ENCODE measurements at places on chromosomes 4 and X. TPM values are rescaled to one million over a fixed set of nuclear protein-coding genes. Genes with fewer than 3 reads are reported as not detected.

DNA sequence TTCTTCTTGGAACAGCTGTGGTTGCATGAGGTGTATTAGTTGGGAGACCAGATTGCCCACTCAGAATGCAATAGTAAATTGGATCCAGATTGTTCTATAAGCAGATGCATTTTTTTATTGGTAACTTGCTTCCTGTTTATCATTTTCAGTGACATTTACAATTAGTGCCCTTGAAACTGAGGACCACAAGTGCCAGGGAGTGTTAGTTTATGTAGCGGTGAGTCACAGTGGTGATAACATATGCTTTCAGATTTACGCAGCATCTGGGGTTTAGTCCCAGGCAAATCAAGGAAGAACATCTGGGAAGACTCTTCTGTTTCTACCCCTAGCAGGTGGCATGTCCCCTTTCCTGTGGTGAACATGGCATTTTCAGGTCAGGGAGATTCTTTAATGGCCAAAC is 24.1 kb downstream of the FRMPD4 start:
- DNase-seq, result no peak

GRCh38 chr4:186924723-186925122 is 201.1 kb upstream of the FAT1 start:
- DNase-seq, result no peak

GRCh38 chr4:187632260-187632995 is 363.1 kb upstream of the ZFP42 start:
- DNase-seq, result no peak

IQCM gene
- not detected for total RNA-seq

DNA sequence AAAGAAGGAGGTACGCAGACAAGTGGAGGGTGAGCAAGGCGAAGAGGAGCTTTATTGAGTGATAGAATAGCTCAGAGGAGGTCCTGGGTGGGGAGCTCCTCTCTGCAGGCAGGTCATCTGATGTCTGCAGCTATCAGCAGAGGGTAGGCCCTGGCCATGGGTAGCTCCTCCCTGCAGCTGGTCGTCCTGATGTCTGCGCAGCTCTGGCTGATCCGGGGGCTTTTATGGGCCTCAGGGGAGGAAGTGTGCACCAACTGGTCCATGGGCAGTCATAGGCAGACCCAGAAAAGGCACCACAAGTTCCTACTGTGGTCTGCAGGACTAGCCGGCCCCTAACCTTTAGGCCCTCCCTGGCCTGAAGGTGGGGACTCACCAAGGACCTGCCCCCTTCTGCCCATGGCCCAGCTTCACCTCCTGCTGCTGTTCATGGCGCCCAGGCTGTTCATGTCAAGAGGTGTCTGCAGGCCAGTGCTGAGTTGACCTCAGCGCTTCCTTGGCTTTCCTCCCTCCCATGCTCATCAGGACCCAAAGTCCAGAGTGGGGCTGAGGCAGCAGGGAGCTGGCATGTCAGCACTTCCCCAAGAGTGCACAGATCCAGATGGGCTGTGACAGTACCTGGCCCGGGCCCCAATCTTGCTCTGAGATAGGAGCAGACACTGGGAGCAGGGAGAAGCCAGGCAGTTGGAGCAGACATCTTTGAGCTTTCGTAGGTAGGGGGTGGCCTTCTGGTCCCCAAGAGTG is 46.1 kb downstream of the ARAP2 start:
- no peak for DNase-seq

- DNase-seq, result no peak
These were observed 69.1 kb upstream of the HPGD start for GRCh38 chr4:174591243-174592021.

DNA sequence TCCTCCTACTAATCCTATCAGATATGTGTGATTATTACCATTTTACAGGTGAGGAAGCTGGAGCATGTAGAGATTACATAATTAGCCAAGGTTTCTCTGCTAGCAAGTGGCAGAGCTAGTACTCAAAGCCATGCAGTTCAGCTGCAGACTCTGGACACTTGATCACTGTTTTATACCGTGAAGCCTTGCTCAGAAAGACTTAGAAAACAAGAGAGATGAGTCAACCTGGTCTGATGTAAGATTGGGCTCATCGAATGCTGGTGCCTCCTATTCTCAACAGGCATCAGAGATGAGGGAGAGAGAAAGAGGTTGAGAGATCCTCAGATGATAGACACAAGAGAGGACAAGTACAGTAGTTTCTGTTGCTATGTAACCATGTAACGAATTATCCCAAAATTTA is 19.0 kb upstream of the PDE5A start:
- no peak for DNase-seq

XPNPEP2 gene
- total RNA-seq, result 9.6 TPM

GRCh38 chr4:43276321-43276720 is 383.8 kb downstream of the GRXCR1 start:
- no peak for DNase-seq

DNA sequence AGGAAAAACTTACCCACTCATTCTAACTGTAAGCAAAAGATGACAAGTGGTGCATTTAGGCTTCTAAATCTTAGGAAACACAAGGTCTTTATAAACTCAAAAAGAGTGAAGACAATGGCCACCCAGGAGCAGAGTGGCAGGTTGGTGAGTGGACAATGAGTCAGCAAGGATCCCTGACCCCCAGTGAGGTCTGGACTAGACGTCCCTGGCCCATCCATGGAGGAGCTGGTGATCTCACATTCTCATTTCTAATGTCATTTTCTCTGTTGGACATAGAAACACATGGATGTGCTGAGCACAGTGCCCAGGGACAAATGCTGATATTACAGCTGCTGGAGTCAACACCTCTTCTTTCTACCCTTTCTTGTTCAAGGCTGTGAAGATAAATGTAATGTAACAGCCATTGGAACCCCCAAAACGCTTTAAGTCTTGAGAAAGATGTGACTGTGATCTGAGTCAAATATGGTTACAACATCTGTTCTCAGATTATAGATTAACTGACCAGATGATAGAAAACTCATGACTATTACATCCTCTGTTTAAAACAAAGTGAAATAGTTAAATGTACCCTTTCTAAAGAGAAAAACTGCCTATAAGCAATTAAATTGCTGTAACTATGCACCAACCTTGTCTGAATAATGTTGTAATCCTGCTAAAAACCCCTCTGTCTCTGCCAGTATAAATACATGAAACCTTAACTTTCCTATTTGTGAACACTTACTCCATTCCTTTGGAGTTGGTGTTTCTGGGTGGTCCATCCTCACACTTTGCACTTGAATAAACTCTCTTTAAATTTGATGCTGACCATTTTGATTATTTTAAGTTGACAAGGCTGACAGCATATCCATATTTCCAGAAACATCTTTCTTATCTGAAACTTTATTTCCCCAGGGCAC is 92.7 kb downstream of the USP46 start:
- no peak for DNase-seq

GRCh38 chrX:45322382-45322781 is 121.7 kb upstream of the DIPK2B start:
- DNase-seq, result no peak

DNA sequence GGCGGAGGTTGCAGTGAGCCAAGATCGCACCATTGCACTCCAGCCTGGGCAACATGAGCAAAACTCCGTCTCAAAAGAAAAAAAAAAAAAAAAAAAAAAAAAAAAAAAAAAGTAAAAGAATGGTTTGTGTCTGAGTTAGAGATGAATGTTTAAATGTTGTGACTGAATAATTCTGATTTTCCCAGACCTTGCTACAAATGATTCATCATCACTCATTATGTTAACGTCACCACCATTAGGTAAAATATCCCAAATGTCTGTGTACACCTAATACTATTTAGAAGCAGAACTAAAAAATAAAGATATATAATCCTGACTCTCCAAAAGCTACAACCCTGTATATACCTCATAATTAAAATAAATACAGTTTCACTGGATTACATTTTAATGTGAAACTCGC is 70.8 kb downstream of the HHIP start:
- no peak for DNase-seq

NPY2R gene
- not detected for total RNA-seq

GRCh38 chr4:38190717-38191178 is 230.6 kb downstream of the PTTG2 start:
- DNase-seq, result peak; percentile 64

DNA sequence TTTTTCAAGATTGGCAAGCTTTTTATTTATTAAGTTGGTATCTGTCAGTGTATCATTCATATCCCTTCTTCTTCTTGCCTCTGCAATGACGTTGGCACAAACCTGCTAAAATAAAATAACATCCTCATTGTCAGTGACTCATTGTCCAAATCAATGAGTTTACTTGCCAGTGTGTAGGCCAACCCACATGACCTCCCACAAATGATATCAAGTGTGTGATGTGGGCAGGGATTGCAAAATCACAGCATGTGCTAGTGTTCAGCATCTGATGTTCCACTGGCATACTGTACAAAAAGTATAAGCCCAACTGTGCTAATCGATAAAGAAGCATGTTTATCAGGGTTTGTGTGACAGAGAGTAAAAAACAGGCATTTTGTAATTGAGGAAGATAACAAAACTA is 25.5 kb downstream of the GPAT3 start:
- no peak for DNase-seq

DNA sequence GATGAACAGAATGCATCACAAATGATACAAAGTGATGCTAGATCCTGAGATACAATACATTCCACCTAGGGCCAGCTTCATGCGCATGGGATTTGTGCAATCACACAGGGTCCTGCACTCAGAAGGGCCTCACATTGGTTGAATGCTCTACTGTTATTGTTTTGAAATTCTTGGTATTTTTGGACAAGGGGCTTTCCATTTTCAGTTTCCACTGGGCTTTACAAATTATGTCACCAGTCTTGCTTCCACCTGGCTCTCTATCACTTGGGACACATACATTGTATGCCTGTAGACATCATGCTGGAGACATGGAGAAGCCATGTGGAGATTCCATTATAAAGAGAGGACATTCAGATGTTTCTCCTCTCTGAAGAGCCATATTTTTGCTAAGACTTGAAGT is 155.8 kb downstream of the NAA11 start:
- DNase-seq, result no peak

SORBS2 gene
- 17.5 TPM for total RNA-seq

GRCh38 chr4:107561481-107561880 is 158.6 kb downstream of the PAPSS1 start:
- no peak for DNase-seq

- DNase-seq, result no peak
These were observed 232.5 kb upstream of the POF1B start for GRCh38 chrX:85611926-85612325.

- DNase-seq, result no peak
These were observed 4.8 kb upstream of the HGFAC start for GRCh38 chr4:3436798-3437581.

RAB41 gene
- total RNA-seq, result not detected

GRCh38 chr4:112284166-112284565 is 1.5 kb downstream of the TIFA start:
- DNase-seq, result no peak

DNA sequence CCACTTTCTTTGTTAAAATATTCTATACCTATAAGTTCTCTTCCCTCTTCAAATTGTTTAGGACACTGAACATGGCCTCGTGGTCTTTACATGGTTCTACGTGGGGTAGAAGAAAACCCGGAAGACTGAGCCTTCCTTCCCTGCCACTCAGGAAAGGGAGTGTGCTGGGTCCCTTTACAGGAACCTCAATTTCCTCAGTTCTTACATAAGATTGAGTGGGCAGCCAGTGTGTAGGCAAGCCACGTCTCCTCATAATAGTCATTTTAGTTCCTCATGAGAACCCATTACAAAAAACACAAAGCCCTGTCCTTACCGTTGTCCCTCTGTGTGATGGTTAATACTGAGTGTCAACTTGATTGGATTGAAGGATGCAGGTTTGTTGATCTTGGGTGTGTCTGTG is 28.7 kb upstream of the SMIM10L2A start:
- no peak for DNase-seq

GRCh38 chr4:165380805-165381204 is 2.0 kb downstream of the CPE start:
- DNase-seq, result no peak

DNA sequence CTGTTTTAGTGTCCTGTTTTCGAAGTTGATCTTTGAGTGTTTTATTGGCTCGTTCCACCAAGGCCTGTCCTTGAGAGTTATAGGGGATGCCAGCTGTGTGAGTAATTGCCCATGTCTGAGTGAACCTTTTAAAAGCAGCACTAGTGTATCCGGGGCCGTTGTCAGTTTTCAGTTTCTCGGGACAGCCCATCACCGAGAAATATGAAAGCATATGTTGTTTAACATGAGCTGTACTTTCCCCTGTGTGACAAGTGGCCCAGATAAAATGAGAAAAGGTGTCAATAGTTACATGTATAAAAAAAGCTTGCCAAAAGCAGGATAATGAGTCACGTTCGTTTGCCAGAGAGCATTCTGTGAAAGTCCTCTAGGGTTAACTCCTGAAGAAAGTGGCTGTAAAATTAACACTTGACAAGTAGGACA is 48.6 kb upstream of the RASSF6 start:
- DNase-seq, result no peak

GRCh38 chrX:15675490-15675921 is 10.9 kb upstream of the CLTRN start:
- peak; percentile 94 for DNase-seq

DNA sequence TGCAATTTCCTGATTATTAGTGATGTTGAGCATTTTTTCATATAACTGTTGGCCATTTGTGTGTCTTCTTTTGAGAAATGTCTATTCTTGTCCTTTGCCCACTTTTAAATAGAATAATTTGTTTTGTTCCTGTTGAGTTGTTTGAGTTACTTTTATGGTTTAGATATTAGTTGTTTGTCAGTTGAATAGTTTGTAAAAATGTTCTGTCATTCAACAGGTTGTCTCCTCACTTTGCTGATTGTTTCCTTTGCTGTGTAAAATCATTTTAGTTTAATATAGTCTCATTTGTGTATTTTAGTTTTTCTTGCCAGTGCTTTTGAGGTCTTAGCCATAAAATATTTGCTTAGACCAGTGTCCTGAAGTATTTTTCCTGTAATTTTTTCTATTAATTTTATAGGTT is 181.8 kb upstream of the GLRA2 start:
- no peak for DNase-seq

CXCL13 gene
- not detected for total RNA-seq

DNA sequence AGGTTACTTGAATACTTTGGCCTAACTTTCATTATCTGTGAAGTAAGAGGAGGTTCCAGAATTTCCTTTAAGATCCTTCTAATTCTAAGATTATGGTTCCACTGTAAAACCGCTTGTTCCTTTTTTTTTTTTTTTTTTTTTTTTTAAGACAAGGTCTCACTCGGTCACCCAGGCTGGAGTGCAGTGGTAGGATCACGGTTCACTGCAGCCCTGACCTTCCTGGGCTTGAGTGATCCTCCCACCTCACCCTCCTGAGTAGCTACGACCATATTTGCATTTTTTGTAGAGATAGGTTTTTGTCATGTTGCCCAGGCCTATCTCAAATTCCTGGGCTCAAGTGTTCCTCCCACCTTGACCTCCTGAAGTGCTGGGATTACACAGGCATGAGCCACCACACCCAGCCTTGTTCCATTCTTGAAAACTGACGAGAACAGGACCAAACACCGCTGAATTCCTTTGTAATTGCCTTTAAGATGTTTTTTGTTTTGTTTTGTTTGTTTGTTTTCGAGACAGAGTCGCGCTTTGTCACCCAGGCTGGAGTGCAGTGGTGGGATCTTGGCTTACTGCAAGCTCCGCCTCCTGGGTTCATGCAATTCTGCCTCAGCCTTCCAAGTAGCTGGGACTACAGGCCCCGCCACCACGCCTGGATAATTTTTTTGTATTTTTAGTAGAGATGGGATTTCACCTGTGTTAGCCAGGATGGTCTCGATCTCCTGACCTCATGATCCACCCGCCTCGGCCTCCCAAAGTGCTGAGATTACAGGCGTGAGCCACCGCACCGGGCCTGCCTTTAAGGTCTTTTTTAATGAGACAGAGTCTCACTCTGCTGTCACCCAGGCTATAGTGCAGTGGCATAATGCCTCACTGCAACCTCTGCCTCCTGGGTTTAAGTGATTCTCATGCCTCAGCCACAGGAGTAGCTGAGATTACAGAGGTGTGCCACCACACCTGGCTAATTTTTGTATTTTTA is 6.8 kb downstream of the PDS5A start:
- DNase-seq, result peak; percentile 47

SLC25A5 gene
- total RNA-seq, result 215 TPM
